Adrenal gland (tissue), 19 donors: ENCODE measurements at places on chromosomes 4 and X.

DNA sequence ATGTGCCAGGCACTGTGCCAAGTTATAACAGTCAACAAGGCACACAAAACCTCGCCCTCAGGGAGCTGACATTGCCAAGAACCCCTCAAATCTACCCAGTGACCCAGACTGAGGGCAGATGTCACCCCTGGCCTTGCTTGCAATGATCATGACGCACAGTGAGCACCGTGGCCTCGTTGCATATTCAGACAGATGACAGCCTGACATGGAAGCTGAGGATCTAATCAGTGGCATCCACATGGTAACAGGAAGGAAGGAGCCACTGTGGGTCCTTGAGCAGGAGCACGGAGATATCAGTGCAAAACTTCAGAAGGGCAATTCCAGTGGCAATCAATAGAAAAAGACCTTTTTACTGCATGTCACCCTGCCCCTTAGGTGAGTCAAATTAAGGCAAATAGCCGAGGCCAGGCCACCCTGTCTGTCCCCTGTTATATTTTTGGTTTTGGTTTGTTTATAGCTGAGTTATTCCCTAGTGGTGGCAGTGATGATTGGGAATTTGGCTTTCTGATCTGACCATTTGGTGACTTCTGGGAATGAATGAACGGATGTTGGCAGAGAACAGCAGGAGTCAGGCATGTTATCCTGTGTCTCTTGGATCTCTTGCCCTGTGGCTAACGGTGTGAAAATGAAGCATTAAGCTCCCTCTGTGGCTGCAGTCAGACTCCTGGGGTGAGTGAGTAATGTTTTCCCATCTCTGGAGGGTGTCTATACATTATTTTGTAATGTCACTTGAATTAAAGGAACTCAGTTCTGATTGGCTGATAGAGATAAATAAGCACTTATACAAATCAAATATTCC, 20.4 kb downstream of the WDR13 start:
- no peak for DNase-seq

GRCh38 chrX:10110316-10110935, 46.3 kb upstream of the CLCN4 start:
- no peak for DNase-seq

GRCh38 chr4:7340553-7341433, 93.9 kb downstream of the PSAPL1 start:
- no peak for DNase-seq

GRCh38 chr4:65917486-65917885, 247.2 kb upstream of the EPHA5 start:
- no peak for DNase-seq

- DNase-seq: peak; percentile 73
Observed at GRCh38 chrX:102515975-102516941, at the start of gene TMSB15A. Gene TMSB15A, minus strand, starts transcription at chrX:102516739.

DNA sequence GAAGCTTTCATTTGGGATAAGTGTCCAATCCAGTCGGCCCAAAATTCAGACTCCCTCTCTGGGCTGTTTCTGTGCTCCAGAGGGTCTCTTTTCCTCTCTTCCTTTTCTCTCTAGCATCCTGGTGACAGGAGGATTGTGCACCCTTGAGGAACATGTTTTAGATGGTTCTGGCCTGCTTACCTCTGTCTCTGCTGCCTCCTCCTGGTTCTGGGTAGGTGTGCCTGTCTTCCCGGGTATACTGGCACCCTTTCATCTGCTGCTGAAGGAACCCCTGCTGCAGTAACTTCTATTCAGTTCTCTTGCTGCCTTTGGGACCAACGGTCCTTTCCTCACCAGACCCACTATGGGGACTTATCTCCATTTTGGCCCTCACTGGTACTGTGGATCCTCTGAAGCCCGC, 53.2 kb downstream of the HMGB2 start:
- no peak for DNase-seq

DNA sequence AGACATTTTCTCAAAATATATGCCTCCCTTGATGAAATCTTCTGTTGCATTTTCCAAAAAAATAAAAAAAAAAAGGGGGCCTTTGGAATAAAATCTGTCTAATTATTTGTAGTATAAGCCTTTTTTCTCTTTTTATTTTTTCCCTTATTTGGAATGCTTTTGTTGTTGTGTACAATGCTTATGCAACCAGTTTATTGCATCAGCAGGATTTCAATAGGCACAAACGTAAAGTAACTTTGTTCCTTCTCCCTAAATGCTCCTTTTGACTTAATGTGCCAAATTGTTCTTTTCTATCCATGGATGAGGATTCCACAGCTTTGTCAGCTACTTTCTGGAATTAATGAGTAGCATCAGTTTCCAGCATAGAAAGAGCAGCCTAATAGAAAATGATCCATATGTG, 59.6 kb upstream of the HPGD start:
- no peak for DNase-seq

- DNase-seq: no peak
Observed at GRCh38 chr4:148514041-148514440, 71.8 kb upstream of the NR3C2 start.

GRCh38 chr4:8312069-8312445, 42.5 kb downstream of the HTRA3 start:
- DNase-seq: no peak

DNA sequence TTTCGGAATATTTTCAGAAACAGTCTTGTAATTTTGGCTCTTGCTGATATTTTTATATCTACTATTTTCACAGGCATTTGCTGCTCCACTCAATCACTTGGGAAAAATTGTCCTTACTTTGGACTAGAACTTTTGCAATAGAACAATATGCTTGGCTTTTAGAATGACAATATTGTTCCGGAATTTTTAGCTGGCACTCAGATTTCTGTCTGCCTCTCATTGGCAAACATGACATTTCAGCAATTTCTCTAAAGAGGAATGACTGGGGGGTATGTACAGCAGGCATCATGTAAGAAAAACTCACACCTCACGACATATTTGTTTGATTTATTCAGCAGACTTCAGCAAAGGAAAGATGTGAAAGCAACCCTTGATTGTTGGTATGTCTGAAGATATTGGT, 243.6 kb upstream of the GPRIN3 start:
- DNase-seq: no peak

- no peak for DNase-seq
Observed at GRCh38 chr4:116099596-116099995, 985.8 kb downstream of the TRAM1L1 start.
